Activated naive CD4-positive, alpha-beta T cell (primary cell): ENCODE measurements at places on chromosomes 6 and 20.

- no peak for DNase-seq
Measured at GRCh38 chr6:95958686-95959085, 57.1 kb upstream of the FUT9 start.

DNA sequence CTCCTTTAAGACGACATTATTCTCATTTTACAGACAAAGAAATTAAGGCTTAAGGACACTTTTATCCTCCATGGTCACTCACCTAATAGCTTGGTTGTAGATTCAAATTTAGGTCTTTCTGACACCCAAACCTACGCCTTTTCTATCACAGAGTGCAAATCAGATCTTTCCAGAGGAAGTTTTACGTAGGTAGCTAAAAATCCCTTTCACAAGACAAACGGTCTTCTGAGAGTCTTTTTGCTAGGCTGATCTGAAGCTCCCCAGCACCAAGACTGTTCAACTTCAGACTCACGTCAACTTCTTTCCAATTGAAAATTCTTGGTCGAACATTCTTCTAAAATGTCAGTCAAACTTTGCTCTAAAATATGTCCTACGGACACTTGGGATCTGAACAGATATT, 46.5 kb downstream of the BLOC1S5 start:
- no peak for DNase-seq

DNA sequence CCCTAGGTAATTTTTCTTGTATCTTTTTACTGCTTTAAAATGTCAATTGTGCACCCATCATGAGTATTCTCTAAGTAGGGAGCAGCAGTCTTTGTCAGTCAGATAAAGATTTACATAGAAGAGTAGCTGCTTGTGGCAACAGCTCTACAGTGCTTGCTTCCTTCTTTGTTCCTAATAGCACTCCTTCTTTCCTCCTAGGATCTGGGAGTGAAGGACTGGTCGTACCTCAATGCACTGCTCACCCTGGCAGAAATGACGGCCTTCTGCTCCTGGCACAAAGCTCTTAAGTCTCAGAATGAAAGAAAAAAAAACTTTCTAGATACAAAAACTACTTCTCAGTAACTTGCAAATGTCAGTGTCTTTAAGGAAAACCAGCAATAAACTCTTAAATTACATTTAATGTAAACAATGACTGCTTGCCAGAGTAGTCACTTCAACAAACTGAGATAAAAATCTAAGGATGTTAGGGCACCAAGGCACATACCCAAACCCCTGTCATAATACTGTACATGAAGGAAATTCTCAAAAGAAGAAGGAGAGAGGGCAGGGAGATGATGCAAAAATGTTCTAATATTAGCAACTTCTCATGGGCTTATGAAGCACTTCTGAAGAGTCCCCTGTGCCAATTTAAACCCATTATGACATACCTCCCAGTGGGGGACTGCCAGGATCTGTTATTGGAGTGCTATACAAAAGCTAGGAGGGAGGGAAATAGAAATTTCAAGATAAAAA, 34.0 kb downstream of the NCOA6 start:
- DNase-seq = no peak

DNA sequence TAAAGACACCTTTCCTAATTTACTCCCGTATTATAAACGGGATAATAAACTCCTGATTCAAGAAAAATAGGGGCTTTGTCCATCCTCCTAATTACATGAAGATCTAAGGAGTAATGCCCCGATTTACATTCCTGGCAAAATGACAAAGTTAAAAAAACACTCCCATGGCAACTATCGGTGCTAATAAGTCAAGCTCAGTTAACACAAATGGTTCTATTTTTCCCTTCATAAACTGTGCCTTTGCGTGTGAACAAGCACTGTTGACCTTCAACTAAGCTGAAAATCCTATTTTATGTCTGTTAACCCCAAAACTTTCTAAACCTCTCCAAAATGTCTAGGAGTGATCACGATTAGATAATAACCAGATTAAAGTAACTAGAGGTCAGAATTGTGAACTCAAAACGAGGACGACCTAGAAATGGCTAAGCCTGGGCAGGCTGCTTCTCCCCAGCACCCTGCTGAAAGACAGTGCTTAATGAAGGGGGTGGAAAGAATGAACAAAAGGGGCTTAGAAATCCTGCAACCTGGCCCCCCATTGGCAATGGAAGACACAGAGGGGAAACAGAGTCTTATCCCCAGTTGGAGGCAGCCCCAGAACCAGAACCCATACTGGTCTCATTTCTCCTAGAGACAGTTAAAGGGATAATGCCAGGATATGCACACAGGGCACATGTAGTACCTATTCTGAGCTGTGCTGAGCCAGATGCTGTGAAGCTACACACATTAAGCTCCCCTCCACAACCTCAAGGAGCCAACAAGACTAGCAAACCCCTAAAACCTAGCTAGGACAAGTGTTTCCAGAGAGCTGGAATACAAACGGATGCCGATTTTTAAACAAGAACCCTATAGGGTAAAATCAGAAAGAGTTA, 23.0 kb downstream of the SLC23A2 start:
- DNase-seq = no peak

DNA sequence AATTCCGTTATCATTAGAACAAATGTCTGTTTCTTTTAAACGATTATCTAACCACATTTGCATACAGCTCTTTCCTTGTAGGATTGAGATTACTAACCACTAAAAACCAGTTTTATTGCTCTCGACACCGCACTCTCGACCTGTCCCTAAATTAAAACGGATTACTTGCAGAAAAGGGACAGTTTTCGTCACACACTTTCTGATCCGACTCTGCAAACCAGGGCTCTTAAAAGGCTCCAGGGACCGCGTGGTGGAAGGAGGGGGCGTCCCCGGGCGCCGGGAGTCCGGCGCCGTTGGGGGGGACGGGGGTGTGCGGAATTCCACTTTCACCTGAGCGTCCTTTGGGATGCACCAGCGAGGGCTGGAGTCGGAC, 731 bp downstream of the MAK start:
- no peak for DNase-seq

DNA sequence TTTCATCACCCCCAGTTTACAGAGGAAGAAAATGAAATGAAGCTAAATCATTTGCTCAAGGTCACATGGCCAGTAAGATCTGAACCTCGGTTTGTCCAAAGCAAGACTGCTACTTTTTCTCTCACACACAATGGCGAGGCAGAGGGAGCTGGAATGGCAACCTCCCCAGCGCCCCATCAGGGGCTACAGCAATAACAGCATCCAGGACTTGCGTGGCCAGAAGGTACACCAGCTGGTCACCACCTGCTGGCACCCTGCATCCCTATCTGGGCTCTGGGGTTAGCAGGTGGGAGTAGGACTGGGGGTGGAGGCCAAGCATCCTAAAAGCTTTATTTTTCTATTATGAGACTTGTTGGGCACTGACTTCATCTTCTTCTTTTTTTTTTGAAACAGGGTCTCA, 41.3 kb downstream of the TTI1 start:
- DNase-seq = no peak

- no peak for DNase-seq
Measured at GRCh38 chr6:125094563-125094962, 59.0 kb upstream of the TPD52L1 start.

DNA sequence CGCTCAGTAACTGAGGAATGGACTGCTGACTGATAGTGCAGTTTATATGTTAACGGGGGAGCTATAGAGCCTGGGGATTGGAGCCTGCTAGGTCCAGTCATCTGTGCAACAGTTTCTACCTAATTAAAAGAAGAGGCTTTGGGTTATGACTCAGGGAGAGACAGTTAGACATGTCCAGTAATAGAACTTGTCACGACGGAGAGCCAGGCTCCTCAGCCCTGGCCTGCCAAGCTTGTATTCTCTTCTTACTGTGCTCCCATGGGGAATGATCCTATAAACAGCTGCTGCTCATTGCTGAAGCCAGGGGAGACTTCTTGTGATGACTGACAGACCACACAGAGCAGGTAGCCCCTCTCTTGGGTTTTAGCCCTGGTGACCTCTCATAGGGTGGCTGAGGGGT, 69.3 kb downstream of the SYNJ2 start:
- DNase-seq = no peak

DNA sequence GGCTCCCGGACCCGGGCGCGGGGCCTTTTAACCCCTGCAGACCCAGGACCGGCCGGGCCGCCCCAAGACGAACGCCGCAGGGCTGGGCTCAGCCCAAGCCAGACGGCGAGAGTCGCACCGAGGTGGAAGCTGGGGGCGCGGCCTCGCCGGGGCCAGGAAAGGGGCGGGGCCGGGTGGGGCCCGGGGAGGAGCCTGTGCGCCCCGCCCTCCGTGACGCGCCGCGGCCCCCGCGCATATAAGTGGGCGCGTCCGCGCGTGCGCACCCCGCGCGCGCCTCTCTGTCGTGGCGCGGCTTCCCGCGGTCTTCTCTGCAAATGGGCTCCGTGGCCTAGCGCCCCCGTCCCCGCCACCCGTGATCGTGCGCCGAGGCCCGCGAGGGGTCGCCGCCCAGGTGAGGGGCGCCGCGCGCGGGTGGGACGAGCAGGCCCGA, at the start of gene PPDPF:
TSS of gene PPDPF (plus strand) at position 262 of the 430 bp plus-strand sequence. CDS start 544 bp downstream, outside the sequence.
- DNase-seq = peak; percentile 60

GRCh38 chr6:119630561-119631192, 281.1 kb upstream of the MAN1A1 start:
- DNase-seq = no peak
